AG09309 (cell line): ENCODE measurements at places on chromosomes 3 and 15.

- no peak for DNase-seq
Observed at GRCh38 chr15:72934921-72935320, 117.3 kb upstream of the NEO1 start.

DNA sequence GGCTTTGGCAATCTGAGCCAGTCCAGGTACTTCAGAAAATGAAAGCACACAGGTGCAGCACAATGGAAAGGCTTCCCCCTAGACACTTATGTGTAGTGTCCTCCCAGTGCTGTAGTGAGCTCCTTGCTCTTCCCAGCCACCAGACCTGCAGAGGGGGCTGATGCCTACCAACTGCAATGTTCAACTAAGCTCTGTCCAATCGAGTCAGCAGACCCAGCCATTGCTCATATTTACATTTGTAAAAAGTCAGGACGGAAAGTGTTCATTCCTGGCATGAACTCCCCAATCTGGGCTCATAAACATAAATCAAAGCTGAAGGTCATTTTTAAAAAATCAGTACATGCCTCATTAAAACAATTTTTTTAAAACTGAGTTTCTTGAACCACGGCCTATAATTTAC lies 73.0 kb downstream of the FOXP1 start:
- DNase-seq: peak; percentile 41

DNA sequence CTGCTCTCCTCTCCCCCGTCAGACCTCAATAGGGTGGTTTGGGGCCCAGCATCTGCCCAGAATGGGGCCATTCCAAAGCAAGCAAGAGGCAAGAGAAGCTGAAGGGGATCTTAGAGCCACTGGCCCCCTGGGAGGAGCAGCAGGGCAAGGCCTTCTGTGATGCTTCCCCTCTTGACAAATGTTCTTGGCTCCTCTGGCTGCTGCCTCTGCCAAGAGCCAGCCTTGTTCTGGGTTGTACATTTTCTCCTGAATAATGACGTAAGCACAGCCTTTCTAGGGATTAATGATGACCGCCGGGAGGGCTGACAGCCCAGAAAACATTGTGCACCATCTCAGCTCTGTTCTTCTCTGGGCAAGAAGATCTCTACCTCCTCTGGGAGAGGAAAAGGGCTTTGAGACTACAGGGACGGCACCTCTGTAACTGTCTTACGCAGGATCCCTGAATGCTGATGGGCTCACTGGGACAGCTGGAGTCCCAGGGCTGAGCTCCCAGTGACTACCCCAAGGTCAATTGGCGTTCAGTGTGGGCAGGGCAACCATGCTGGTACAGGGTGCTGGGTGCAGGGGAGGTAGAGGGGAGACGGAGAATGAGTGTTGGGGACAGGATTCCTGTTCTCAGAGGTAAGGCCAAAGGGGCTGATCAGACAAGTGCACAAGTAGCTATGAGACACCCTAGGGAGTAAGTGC lies 253.3 kb downstream of the FAM43A start:
- no peak for DNase-seq

DNA sequence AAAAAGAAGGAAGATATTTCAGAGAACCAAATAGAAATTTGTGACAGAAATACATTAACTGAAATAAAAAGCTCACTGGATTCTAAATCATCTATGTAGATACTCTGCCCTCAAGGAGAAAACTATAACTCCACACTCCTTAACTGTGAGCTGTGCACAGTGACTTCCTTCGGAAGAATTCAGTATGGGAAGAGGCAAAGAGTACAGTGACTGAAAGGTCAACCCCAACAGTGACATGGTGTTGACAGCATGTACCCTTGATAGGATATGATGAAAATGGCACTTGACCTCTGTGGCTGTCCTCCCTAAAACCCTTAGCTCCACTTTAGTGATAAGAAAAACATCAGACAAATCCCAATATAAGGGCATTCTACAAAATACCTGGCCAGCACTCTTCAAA lies 165.5 kb downstream of the ATP10A start:
- DNase-seq: no peak

DNA sequence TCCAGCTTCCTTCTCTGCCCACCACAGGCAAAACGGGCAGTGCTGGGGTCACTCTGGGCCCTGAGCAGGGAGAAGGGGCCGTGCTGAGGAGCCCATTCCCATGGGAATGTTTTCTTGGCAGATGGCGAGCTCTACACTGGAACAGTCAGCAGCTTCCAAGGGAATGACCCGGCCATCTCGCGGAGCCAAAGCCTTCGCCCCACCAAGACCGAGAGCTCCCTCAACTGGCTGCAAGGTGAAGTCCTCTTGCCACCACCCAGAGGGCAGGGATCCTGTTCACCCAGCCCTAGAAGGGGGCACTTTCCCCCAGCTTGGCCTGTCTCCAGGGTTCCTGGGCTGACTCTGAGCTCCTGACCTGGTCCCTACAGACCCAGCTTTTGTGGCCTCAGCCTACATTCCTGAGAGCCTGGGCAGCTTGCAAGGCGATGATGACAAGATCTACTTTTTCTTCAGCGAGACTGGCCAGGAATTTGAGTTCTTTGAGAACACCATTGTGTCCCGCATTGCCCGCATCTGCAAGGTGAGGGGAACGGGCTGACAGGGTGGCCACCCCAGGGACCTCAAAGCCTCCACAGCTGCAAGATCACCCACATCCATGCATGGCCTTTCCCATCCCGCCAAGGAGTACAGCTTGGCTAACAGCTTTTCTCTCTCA lies 12.4 kb downstream of the CIB1 start:
- peak; percentile 57 for DNase-seq
